ENCODE measurements at places on chromosomes 5 and 9. TPM values are rescaled to one million over a fixed set of nuclear protein-coding genes. Genes with fewer than 3 reads are reported as not detected.

- DNase-seq, result peak; percentile 44
Observed at GRCh38 chr5:9207817-9208418, 338.0 kb downstream of the SEMA5A start.

DNA sequence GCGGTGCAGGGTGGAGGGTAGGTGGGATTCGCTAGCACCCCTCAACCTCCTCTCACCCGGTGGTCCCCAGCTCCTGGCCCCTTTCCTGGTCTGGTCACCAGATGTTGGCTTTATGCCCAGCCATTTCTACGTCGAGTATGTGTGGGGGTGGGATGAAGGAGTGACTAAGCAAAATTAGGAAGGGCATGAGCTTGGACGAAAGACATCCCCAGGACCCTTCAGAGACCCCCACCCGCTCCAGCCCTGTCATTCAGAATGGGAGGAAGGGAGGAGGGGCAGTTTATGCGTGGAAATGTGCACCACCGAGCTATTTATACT, 742 bp downstream of the BHMT2 start:
- peak; percentile 17 for DNase-seq

CTSV gene
- polyA plus RNA-seq, result 0.44 TPM

ZNF462 gene
- 10.2 TPM for polyA plus RNA-seq

LCN9 gene
- not detected for polyA plus RNA-seq

- no peak for DNase-seq
Observed at GRCh38 chr9:129422032-129422842, 198.7 kb downstream of the C9orf50 start.

DNA sequence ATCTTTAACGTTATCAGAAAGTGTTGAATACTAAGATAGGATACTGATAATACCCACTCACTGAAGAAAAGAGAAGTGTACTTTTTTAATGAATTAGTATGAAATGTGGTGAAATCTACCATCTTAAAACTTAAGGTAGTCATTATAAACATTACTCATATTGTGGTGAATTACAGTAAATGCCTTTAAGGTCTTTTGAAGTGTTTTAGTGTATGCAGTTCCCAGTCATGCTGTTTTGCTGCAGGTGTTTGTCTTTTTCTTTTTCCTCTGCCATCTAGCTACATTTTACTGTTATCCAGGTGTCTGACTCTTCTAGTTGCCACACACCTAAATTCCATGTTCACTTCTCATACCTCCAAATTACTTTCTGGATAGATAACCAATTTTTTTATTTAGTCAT, 72.6 kb downstream of the ERMP1 start:
- no peak for DNase-seq

PCDHA1 gene
- 0.05 TPM for polyA plus RNA-seq

DNA sequence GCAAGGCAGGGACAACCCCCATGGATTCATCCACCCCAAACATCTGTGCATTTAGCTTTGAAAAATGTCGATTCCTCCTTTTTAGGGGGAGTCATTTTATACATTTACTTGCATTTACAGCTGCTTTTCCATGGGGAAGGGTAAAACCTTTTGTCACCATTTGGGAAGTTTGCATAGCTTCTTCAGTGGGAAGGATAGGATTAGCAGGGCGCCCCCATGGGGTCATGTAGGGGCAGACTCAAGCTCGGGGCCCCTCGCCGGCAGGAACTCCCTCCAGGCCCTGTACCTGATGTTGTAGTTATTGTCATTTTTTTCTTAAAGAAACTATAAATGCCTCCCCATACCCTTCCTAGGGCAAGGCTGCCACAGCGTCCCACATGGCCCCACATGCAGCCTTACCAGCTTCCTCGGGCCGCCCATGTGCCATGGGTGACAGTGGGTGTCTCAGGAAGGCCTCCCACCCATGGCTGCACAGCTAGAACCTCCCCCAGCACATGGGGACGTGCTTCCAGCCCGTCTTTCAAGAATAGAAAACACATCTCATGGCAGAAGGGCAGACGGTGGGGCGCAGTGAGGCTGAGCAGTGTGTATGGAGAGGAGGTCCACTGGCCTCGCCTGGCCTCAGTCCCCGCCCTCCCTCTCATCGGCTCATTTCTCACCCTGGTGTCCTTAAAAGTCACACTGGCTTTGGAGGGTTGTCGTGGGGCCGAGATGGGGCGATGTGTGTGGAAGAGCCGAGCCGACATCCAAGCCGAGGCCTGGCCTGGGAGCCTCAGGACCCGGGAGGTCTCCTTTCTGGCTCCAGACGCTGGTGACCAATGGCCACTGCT, 76.1 kb upstream of the OTULINL start:
- DNase-seq, result no peak

OTP gene
- not detected for polyA plus RNA-seq

TTLL11 gene
- 26.1 TPM for polyA plus RNA-seq

IFNA2 gene
- polyA plus RNA-seq, result not detected

- no peak for DNase-seq
Observed at GRCh38 chr5:20469792-20470191, 481.8 kb upstream of the CDH18 start.

SKIC3 gene
- 50.3 TPM for polyA plus RNA-seq

DNA sequence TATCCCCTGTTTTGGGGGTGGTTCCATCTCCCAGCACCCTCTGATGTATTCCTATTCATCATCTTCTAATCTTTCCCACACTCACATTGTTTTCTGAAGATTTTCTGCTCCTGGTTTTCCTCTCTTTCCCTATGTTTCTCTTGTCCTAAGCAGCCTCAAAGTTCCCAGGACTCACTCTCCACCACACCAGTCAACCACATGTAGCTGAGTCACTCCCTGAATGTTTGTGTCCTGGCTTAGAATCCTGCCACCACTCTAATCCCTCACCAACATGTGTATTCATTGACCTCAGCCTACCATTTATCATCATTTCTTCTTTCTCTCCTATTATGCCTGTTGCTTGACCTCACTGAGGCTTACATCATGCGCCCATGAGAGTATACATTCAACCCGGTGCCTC, 282.4 kb upstream of the ADAMTS16 start:
- no peak for DNase-seq

DNA sequence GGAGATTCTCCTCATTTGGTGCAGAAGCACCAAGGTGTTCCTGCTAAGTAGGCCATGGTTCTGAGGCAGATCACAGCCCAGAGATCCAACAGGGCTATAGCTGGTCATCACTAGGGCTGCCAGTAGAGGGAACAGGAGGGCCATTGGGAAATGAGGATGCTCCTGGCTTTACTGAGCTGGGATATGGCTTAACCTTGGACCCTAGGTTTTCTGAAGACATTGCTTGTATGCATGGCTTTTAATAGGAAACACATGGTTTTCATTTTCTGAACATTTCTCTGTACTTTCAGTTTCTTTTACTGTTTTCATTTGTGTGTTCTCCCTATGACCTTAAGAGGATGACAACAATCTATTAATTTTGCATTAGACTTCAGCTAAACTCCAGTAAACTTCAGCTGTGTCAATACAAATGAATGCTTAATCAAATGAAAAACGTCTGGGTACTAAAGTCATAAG, at the start of gene IFNW1:
TSS of gene IFNW1 (minus strand) at position 406 of the 456 bp plus-strand sequence. CDS start at position 144, 262 bp downstream.
- no peak for DNase-seq

GRCh38 chr5:8721536-8721935, 824.3 kb downstream of the SEMA5A start:
- no peak for DNase-seq

GRCh38 chr5:59001154-59001553, 418.3 kb downstream of the RAB3C start:
- DNase-seq, result no peak

TXNDC8 gene
- not detected for polyA plus RNA-seq

DNA sequence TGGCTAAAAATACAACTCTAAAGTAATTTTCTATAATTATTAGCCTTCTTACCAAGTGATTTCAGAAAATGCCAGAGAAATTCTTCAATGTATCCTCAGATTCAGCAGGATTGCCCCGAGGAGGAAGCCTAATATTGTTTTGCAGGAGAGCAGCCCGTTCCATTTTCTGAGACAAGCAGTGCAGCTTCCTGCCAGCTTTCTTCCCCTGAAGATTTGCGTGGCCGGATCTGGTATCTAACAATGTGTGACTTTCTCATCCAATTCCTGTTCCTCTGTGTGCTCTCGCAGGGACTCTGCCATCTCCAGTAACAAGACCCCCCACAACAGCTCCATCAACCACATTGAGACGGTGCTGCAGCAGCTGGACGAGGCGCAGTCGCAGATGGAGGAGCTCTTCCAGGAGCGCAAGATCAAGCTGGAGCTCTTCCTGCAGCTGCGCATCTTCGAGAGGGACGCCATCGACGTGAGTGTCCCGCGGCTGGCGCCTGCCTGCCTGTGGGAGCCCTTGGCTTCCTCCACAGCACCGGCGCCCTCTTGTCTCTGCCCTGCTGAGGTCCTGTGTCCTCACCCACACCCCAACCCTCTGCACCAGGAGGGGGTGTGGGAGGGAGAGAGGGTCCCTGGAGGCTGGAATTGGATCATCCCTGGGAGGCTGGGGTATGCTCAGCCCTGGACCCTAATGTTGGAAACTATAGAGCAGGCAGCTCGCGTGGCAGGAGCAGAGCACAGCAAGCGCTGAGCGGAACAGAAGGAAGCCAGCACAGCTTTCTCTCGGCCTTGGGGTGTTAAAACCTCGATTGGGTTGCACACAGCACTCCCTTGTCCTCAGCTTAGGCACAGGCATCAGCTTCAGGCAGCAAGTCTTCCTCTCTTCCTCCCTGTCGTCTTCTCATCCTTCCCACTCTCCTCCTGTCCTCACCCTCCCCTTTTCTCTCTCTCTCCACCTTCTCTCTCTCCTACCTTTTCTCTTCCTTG, 216.2 kb downstream of the TRIO start:
- no peak for DNase-seq

GRCh38 chr9:86368871-86369521, 14.8 kb upstream of the TUT7 start:
- no peak for DNase-seq

HNRNPH1 gene
- 707 TPM for polyA plus RNA-seq

GRCh38 chr5:74391410-74391809, 249.1 kb downstream of the ENC1 start:
- no peak for DNase-seq

GRCh38 chr9:75000835-75001234, 27.3 kb downstream of the CARNMT1 start:
- no peak for DNase-seq

OBP2A gene
- not detected for polyA plus RNA-seq

TMEM252 gene
- polyA plus RNA-seq, result 1.3 TPM

TTF1 gene
- polyA plus RNA-seq, result 11.3 TPM

GBGT1 gene
- 4.3 TPM for polyA plus RNA-seq

SYK gene
- polyA plus RNA-seq, result 3.0 TPM

ANKRD18B gene
- polyA plus RNA-seq, result 0.87 TPM

DNA sequence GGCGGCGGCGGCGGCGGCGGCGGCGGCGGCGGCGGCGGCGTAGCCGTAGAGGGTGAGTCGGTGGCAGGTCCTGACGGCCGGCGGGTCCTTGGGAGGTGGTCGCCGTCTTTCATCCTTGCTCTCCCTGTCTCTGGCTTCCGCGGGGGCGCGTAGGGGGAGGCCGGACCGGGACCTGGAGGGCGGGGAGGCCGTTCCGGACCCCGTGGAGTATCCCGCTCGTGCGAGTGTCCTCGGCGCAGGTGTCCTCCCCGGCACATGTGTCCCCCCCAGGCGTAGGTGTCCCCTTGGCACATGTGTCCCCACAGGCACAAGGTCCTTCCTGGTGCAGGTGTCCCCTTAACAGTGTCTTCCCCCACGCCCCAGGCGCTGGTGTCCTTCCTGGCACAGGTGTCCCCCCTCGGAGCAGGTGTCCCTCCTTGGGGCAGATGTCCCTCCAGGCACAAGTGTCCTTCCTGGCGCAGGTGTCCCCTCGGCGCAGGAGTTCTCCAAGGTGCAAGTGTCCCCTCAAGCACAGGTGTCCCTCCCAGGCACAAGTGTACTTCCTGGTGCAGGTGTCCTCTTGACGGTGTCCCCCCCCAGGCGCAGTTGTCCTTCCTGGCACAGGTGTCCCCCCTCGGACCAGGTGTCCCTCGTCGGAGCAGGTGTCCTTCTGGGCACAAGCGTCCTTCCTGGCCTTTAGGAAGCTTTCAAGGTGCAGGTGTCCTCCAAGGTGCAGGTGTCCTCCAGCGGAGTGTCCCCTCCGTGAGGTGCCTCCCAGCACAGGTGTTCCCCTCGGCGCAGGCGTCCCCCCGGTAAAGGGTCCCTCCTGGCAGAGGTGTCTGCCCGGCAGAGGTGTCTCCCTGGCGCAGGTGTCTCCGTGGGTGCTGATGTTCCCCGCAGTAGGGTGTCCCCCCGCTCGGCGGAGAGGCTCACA, 519 bp downstream of the EXOC3 start:
- DNase-seq, result no peak

GRCh38 chr9:126613651-126614050, at the start of gene LMX1B:
Gene LMX1B, plus strand, starts transcription at chr9:126613928. Its CDS starts 522 bp downstream, at chr9:126614450.
- peak; percentile 66 for DNase-seq

- no peak for DNase-seq
Observed at GRCh38 chr5:67146981-67147380, 49.6 kb downstream of the CD180 start.

UNC13B gene
- polyA plus RNA-seq, result 25.7 TPM

- no peak for DNase-seq
Observed at GRCh38 chr5:43171926-43172325, 20.1 kb upstream of the NIM1K start.

DNA sequence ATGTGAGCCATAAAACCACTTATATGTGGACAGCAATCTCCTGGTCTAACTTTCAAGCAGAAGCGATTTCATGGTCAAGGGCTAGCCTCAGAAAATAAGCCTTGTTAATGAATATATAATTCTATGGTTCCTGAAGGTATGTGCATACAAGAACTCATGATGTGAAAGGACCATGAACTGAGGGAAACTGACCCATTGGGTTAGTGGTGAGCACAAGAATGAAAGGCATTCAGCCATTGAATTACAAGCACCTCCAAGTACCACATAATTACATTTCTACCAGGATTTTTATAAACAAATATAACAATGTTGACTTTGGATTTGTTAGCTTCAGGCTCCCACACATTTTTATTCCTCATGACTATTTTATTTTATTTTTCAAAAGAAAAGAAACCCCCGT, 459.0 kb downstream of the TLE4 start:
- no peak for DNase-seq

DNA sequence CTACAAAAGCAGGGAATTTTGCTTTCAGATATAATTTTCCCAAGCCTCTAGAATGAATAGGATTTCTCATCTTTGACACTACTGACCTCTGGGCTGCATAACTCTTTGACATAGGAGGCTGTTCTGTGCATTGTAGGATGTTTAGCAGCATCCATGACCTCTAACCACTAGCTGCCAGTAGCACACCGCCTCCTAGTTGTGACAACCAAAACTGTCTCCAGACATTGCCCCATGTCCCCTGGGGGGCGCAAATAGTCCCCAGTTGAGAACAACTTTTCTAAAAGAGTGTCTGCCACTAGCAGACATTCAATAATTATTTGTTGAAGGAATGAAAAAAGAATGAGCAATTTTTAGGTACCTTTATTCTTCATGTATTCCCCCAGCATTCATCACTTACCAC, 51.8 kb downstream of the POU4F3 start:
- no peak for DNase-seq

GRCh38 chr9:131554087-131554842, 8.9 kb downstream of the PRRT1B start:
- DNase-seq, result no peak

Measured in muscle of back (tissue), 13 donors.